ENCODE measurements at places on chromosomes 1 and 21.

- no peak for DNase-seq
These were observed 775.0 kb downstream of the USP25 start for GRCh38 chr21:16504766-16505165.

GRCh38 chr21:15624646-15625045 lies 105.1 kb upstream of the USP25 start:
- DNase-seq, result no peak

GRCh38 chr21:41458121-41458520 lies 32.1 kb downstream of the MX1 start:
- no peak for DNase-seq

- DNase-seq, result no peak
These were observed 790 bp upstream of the TSNAX start for GRCh38 chr1:231527586-231528171.

- no peak for DNase-seq
These were observed 2.2 kb downstream of the TLR5 start for GRCh38 chr1:223140611-223141405.

- DNase-seq, result no peak
These were observed 1695.3 kb downstream of the BRINP3 start for GRCh38 chr1:188782220-188782841.

- no peak for DNase-seq
These were observed 1.4 kb downstream of the BCL10 start for GRCh38 chr1:85274969-85275453.

Measured in T-helper 9 cell (primary cell).